Naive thymus-derived CD8-positive, alpha-beta T cell (primary cell): ENCODE measurements at places on chromosomes 13 and 19. TPM values are rescaled to one million over a fixed set of nuclear protein-coding genes. Genes with fewer than 3 reads are reported as not detected.

- H3K27ac ChIP-seq: peak overlapping the region; percentile 83
- H3K4me1 ChIP-seq: peaks cover 29% of the 10 kb centered on the region
- H3K27me3 ChIP-seq: no peaks in the 10 kb centered on the region
- peak overlapping the region; percentile 60 for H3K4me3 ChIP-seq
- no peaks in the 10 kb centered on the region for H3K36me3 ChIP-seq
These were observed 11.1 kb downstream of the ATP4B start for GRCh38 chr13:113646921-113647340.

DNA sequence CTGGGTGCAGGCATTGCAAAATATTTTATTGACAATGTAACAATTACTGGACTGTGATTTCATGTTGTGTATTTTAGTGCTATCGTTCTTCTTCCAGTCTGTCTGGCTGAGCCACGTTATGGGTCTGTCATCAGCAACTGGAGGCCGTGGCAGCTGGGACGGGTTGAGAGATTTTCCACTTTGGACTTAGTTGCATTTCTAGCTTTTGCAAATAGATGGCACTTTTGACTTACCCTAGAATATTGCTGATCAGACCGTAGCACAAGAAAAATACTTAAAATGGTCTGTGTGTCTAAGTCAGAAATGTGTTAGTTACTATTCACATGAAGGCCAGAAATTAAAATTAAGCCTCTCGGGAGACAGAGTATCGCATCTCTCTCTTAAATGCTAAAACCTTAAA is 211.1 kb downstream of the TEX29 start:
- peaks cover 8% of the 10 kb centered on the region for H3K4me1 ChIP-seq
- no peak overlapping the region for H3K4me3 ChIP-seq
- no peaks in the 10 kb centered on the region for H3K36me3 ChIP-seq
- H3K27ac ChIP-seq: no peak overlapping the region
- H3K27me3 ChIP-seq: peaks cover 24% of the 10 kb centered on the region

DNA sequence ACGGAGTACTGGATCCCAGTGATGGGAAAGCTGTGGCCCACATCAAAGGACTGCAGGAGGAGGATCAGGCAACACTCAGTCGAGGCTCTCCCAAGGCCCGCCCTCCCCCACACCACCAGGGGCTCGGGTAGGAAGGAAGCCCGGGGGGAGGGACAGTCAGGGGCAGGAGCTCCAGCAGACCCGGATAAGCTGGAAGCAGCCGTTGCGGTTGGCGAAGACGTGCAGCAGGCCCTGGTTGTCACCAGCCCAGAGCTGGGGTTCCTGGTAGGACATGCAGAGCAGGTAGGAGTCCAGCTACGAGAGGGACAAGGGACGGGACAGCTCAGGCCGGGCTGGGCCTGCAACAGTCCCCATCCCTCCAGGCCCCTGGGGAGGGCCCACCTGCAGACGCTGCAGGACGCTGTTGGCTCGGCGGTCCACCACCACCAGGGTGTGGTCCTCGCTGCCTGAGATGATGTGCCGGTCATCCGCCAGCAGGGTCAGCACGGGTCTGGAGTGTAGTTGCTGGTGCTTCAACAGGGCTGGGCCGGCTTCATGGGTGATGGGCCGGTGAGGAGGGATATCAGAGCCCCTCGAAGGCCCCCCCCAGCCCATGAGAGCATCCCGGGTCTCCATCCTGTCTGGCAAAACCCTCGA is 1.9 kb downstream of the GNG14 start:
- DNase-seq: no peak
- H3K36me3 ChIP-seq: no peaks in the 10 kb centered on the region
- H3K4me1 ChIP-seq: no peaks in the 10 kb centered on the region
- no peak overlapping the region for H3K27ac ChIP-seq
- no peaks in the 10 kb centered on the region for H3K27me3 ChIP-seq
- no peak overlapping the region for H3K4me3 ChIP-seq

DNA sequence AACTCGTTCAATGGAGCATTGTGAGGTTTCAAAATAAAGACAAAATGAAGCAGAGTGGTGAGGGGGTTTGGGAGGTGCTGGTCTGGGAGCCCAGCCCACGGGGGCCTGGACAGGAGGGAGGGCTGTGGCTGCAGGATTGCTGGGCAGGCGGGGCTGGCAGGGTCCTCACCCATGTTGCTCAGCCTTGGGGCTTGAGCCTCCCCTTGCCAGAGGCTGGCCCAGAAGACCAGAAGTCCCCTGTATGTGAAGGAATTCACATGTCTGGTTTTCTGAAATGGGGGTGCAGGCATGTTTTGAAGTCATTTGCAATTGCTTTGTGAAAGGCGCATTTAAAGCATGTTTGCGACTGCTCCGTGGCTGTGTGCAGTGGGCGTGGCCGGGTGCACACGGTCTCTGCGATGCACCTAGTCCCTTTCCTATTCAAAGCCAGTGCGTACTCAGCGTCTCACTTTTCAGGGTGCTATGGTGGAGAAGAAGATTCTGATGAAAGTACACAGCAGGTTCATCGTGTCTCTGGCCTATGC is 2.3 kb downstream of the GRK1 start:
- no peak for DNase-seq
- H3K4me1 ChIP-seq: no peaks in the 10 kb centered on the region
- no peaks in the 10 kb centered on the region for H3K36me3 ChIP-seq
- H3K4me3 ChIP-seq: no peak overlapping the region

- H3K27me3 ChIP-seq: no peaks in the 10 kb centered on the region
- DNase-seq: no peak
- peaks cover 6% of the 10 kb centered on the region for H3K4me1 ChIP-seq
- H3K27ac ChIP-seq: no peak overlapping the region
These were observed 37.1 kb upstream of the MEDAG start for GRCh38 chr13:30868799-30869470.

WDR87 gene
- not detected for polyA plus RNA-seq
